ENCODE measurements at places on chromosomes 7 and 10. TPM values are rescaled to one million over a fixed set of nuclear protein-coding genes. Genes with fewer than 3 reads are reported as not detected.

TMEM196 gene
- not detected for total RNA-seq

- no peaks in the 10 kb centered on the region for H3K36me3 ChIP-seq
- no peak overlapping the region for H3K4me3 ChIP-seq
- no peak for DNase-seq
- no peak overlapping the region for H3K27ac ChIP-seq
- peaks cover 16% of the 10 kb centered on the region for H3K4me1 ChIP-seq
- peaks cover 4% of the 10 kb centered on the region for H3K27me3 ChIP-seq
Observed at GRCh38 chr10:79463578-79464496, 18.4 kb upstream of the ZCCHC24 start.

- H3K27me3 ChIP-seq, result no peaks in the 10 kb centered on the region
- H3K4me1 ChIP-seq, result peaks cover 43% of the 10 kb centered on the region
- H3K4me3 ChIP-seq, result no peak overlapping the region
- no peak overlapping the region for H3K27ac ChIP-seq
Observed at GRCh38 chr10:33423154-33423529, 88.7 kb upstream of the NRP1 start.

IL2RA gene
- total RNA-seq, result not detected

- H3K36me3 ChIP-seq, result peaks cover 2% of the 10 kb centered on the region
- no peak overlapping the region for H3K27ac ChIP-seq
- no peak for DNase-seq
- no peaks in the 10 kb centered on the region for H3K4me1 ChIP-seq
- peaks cover 62% of the 10 kb centered on the region for H3K27me3 ChIP-seq
- H3K4me3 ChIP-seq, result no peak overlapping the region
Observed at GRCh38 chr7:128150223-128150865, 90.7 kb upstream of the LEP start.

DYNC1I1 gene
- 17.4 TPM for total RNA-seq

DNA sequence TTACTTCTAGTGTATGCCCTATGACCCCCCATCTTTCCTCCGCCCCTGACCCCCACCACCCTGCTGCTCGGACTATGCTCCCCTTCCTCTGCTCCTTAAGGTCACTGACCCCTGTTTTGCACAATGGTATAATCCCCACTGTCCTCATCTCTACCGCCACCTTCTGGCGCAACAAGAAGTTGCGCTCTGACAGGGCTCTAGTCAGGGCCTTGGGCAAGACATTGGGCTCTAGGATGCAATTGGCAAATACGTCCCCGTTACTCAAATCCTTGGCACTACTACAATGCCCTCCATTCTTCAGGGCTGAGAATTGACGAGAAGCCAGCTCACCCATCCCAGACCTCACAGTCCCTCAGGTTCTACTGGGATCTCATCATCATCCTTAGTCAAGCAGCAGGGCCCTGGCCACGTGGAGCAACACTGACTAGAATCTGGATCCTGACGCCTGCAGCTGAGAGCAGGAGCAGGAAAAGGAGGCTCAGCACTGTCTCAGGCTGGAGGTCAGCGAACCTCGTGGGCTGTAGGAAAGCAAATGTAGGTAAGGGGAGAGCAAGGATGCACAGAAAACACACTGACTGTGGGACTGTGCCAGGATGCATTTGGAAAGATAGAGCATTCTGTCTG is 10.6 kb downstream of the LRIT2 start:
- H3K4me3 ChIP-seq, result no peak overlapping the region
- H3K4me1 ChIP-seq, result no peaks in the 10 kb centered on the region
- H3K27me3 ChIP-seq, result peaks cover 18% of the 10 kb centered on the region
- no peaks in the 10 kb centered on the region for H3K36me3 ChIP-seq

- no peak overlapping the region for H3K4me3 ChIP-seq
- DNase-seq, result no peak
- no peaks in the 10 kb centered on the region for H3K4me1 ChIP-seq
- no peaks in the 10 kb centered on the region for H3K27me3 ChIP-seq
- H3K27ac ChIP-seq, result no peak overlapping the region
- peaks cover 5% of the 10 kb centered on the region for H3K36me3 ChIP-seq
Observed at GRCh38 chr7:24863626-24864025, 106.4 kb upstream of the GSDME start.

DNA sequence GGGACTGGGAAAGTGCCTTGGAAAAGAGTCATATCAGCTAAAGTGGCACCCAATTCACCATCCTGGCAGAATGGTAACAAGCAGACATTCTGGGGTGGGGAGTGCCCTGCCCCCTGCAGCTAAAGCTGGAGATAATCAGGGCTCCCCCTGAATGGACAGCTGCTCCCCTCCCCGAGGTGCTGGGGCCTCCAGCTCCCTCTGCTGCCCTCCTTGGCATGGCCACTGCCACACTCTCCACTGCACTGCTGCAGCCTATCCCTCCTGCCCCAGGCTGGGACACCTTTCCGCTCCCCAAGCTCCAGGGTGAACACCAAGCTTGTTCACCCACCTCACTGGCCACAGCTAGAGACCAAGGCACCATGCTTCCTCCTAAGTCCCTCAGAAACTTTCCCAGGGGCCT is 9.8 kb upstream of the PARD3 start:
- no peak for DNase-seq
- no peak overlapping the region for H3K27ac ChIP-seq
- H3K27me3 ChIP-seq, result no peaks in the 10 kb centered on the region
- peaks cover 6% of the 10 kb centered on the region for H3K4me1 ChIP-seq
- H3K36me3 ChIP-seq, result no peaks in the 10 kb centered on the region
- no peak overlapping the region for H3K4me3 ChIP-seq

DNA sequence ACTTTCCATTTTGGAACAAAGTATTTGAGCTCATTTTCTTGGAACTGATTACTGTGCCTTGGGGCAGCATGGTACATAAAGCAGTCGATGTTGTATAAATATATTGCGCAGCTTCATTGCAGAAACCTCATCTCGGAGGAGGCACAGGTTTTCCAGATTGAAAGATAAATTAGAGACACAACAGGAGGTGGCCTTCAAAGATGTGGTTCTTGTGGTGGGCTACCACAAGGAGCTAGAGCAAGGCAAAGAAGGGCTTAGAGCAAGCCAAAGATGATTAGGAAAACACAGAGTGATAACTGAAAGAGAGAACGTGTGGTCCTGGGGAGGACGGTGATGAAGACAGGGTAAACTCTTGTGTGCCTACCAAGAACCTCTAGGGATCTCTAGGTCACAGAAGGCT is 169.1 kb upstream of the TNS3 start:
- H3K4me1 ChIP-seq, result peaks cover 33% of the 10 kb centered on the region
- peak overlapping the region; percentile 33 for H3K27ac ChIP-seq
- H3K36me3 ChIP-seq, result peaks cover 2% of the 10 kb centered on the region
- H3K27me3 ChIP-seq, result no peaks in the 10 kb centered on the region
- no peak for DNase-seq

DLX6 gene
- total RNA-seq, result 2.7 TPM

- peaks cover 10% of the 10 kb centered on the region for H3K4me1 ChIP-seq
- no peak overlapping the region for H3K27ac ChIP-seq
- no peak overlapping the region for H3K4me3 ChIP-seq
- H3K27me3 ChIP-seq, result peaks cover 14% of the 10 kb centered on the region
Observed at GRCh38 chr10:100882671-100883311, 30.0 kb upstream of the SLF2 start.

GRCh38 chr10:3278771-3279170 is 106.2 kb upstream of the PITRM1 start:
- H3K27ac ChIP-seq, result no peak overlapping the region
- no peak overlapping the region for H3K4me3 ChIP-seq
- DNase-seq, result no peak
- H3K36me3 ChIP-seq, result no peaks in the 10 kb centered on the region

DNA sequence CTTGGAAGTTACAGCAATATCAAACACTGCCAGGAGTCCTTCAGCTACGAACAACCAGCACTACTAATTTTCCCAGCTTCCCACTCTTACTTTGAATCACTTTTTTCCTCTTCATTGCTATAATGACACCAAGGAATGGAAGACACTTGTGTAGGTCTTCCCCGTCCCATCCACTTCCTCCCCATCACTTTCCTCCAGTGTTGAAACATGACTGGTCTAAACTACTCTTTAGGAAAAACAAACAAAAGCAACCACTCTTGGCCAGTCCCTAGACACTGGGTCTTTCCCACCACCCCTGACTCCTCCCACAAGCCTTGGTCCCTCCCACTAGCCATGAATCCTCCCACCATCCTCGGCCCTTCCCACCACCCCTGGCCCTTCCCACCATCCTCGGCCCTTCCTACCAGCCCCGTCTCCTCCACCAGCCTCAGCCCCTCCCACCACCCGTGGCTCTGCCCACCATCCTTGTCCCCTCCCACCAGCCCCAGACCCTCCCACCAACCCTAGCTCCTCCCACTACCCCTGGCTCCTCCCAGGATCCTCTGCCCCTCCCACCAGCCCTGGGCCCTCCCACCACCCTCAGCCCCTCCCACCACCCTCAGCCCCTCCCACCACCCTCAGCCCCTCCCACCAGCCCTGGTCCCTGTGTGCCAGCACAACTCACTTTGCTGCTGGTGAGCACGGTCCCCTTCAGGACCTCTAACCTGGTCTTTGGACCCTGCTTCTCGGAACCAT is 68.5 kb downstream of the CXCL12 start:
- no peak overlapping the region for H3K4me3 ChIP-seq
- no peak for DNase-seq
- H3K36me3 ChIP-seq, result no peaks in the 10 kb centered on the region
- peaks cover 15% of the 10 kb centered on the region for H3K4me1 ChIP-seq
- peaks cover 3% of the 10 kb centered on the region for H3K27me3 ChIP-seq

ANKRD16 gene
- total RNA-seq, result 5.8 TPM

CH25H gene
- not detected for total RNA-seq

- H3K4me3 ChIP-seq, result no peak overlapping the region
- no peak for DNase-seq
- peaks cover 4% of the 10 kb centered on the region for H3K36me3 ChIP-seq
- peaks cover 19% of the 10 kb centered on the region for H3K4me1 ChIP-seq
- H3K27ac ChIP-seq, result no peak overlapping the region
Observed at GRCh38 chr10:19789607-19790006, 26.6 kb upstream of the PLXDC2 start.

GRCh38 chr10:116134322-116134721 is 138.7 kb downstream of the GFRA1 start:
- DNase-seq, result no peak
- no peaks in the 10 kb centered on the region for H3K4me1 ChIP-seq
- H3K4me3 ChIP-seq, result no peak overlapping the region
- H3K27me3 ChIP-seq, result no peaks in the 10 kb centered on the region
- H3K27ac ChIP-seq, result no peak overlapping the region
- no peaks in the 10 kb centered on the region for H3K36me3 ChIP-seq

DNA sequence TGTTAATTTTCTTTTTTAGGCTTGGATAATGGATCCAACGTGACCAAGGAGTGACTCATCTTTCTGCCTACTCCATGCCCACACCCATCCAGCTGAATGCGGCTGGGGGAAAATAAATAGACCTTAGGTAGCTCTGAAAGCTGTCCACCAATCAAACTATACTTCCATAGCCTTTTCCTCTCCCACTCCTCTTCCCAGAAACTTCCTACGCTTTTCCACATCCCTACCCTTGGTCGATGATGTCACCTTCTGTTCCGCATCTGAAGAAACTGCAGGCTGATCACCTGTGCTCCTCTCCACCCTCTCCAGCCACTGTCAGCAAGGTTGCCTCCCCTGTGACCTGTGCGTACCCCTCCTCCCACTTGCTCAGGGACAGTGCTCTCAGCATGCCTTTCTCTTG is 359.8 kb upstream of the KLF6 start:
- H3K4me1 ChIP-seq, result peaks cover 7% of the 10 kb centered on the region
- DNase-seq, result no peak
- H3K27ac ChIP-seq, result no peak overlapping the region
- no peaks in the 10 kb centered on the region for H3K27me3 ChIP-seq

- DNase-seq, result no peak
- H3K27me3 ChIP-seq, result peaks cover 61% of the 10 kb centered on the region
- H3K4me1 ChIP-seq, result peaks cover 11% of the 10 kb centered on the region
- no peak overlapping the region for H3K27ac ChIP-seq
Observed at GRCh38 chr10:117533507-117534281, 8.9 kb upstream of the EMX2 start.

- no peak overlapping the region for H3K27ac ChIP-seq
- no peaks in the 10 kb centered on the region for H3K27me3 ChIP-seq
- no peaks in the 10 kb centered on the region for H3K36me3 ChIP-seq
- no peak overlapping the region for H3K4me3 ChIP-seq
Observed at GRCh38 chr10:130696870-130697269, 560.7 kb downstream of the GLRX3 start.

DNA sequence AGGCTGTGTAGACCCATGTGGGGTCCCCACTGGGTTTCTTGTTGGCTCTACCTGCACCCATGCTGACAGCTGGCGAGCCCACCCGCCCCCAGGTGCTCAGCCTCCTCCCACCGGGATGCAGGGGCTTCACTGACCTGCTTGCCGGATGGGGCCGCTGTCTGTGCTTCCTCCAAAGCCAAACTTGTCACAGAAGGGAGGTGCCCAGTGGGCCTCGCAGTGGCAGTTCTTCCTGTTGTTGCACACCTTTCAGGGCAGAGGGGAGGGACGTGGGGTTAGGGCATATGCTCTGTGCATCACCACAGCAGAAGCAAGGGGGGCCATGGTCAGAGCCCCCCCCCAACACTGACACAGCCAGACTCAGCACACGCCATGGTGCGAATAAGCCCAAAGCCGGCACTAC is 146.5 kb downstream of the FANK1 start:
- H3K4me3 ChIP-seq, result no peak overlapping the region
- no peak for DNase-seq
- no peak overlapping the region for H3K27ac ChIP-seq
- H3K27me3 ChIP-seq, result no peaks in the 10 kb centered on the region
- H3K4me1 ChIP-seq, result peaks cover 9% of the 10 kb centered on the region

- H3K4me3 ChIP-seq, result no peak overlapping the region
- no peak for DNase-seq
- peaks cover 21% of the 10 kb centered on the region for H3K4me1 ChIP-seq
- no peak overlapping the region for H3K27ac ChIP-seq
- peaks cover 19% of the 10 kb centered on the region for H3K27me3 ChIP-seq
Observed at GRCh38 chr7:151008511-151009323, 15.6 kb downstream of the ATG9B start.

DNA sequence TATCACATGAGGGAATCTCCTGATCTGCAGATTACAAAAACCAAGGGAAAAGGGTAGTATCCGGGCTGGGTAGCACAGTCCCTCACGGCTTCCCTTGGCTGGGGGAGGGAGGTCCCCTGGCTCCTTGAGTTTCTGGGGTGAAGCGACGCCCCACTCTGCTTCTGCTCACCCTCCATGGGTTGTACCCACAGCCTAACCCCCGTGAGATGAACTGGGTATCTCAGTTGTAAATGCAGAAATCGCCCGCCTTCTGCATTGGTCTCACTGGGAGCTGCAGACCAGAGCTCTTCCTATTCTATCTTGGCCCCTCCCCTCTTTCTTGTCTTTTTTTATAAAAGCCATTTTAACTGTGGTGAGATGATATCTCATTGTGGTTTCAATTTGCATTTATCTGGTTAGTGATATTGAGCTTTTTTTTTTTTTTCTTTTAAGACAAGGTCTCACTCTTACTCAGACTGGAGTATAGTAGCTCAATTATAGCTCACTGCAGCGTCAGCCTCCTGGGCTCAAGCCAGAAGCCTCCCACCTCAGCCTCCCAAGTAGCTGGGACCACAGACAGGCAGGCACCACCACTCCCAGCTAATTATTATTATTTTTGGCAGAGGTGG is 87.8 kb downstream of the ABCC2 start:
- H3K27ac ChIP-seq, result no peak overlapping the region
- H3K36me3 ChIP-seq, result peaks cover 15% of the 10 kb centered on the region
- H3K27me3 ChIP-seq, result no peaks in the 10 kb centered on the region
- no peak for DNase-seq
- peaks cover 7% of the 10 kb centered on the region for H3K4me1 ChIP-seq

SDHAF3 gene
- 8.0 TPM for total RNA-seq

- peaks cover 9% of the 10 kb centered on the region for H3K36me3 ChIP-seq
- DNase-seq, result no peak
- no peak overlapping the region for H3K27ac ChIP-seq
- H3K27me3 ChIP-seq, result no peaks in the 10 kb centered on the region
Observed at GRCh38 chr10:129491123-129491734, 24.2 kb downstream of the MGMT start.

UPK3BL2 gene
- total RNA-seq, result 3.3 TPM

CYP26A1 gene
- total RNA-seq, result 0.49 TPM

ZNF467 gene
- 2.3 TPM for total RNA-seq

Measured in chondrocyte (in vitro differentiated cells).